ENCODE measurements at places on chromosomes 12 and 14. TPM values are rescaled to one million over a fixed set of nuclear protein-coding genes. Genes with fewer than 3 reads are reported as not detected.

Gene KRT72
- total RNA-seq = not detected

Gene IAPP
- total RNA-seq = not detected

- no peaks in the 10 kb centered on the region for H3K27me3 ChIP-seq
- no peaks in the 10 kb centered on the region for H3K4me1 ChIP-seq
- no peaks in the 10 kb centered on the region for H3K36me3 ChIP-seq
- H3K27ac ChIP-seq = no peak overlapping the region
- no peak overlapping the region for H3K4me3 ChIP-seq
- no peak for DNase-seq
Measured at GRCh38 chr12:45663455-45663854, 66.1 kb upstream of the ARID2 start.

DNA sequence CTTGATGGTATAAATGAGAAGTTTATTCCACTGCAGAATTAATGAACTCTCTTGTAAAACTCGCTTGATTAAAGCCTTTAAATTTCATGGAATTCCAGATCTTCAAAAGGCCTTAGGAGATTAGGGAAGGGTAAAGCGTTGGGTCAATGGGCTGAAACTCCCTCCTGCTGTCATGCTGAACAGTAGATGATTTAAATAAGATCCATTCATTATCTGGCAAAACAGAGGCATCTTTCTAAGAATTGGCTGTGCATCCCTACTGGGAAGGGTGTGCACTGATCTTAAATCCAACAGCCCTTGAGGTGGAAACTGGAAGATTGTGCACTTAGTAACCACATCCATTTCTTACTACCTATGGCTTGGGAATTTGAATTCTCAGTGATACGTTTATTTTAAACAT is 56.0 kb downstream of the PLCZ1 start:
- no peaks in the 10 kb centered on the region for H3K4me1 ChIP-seq
- no peak for DNase-seq
- H3K27ac ChIP-seq = no peak overlapping the region

DNA sequence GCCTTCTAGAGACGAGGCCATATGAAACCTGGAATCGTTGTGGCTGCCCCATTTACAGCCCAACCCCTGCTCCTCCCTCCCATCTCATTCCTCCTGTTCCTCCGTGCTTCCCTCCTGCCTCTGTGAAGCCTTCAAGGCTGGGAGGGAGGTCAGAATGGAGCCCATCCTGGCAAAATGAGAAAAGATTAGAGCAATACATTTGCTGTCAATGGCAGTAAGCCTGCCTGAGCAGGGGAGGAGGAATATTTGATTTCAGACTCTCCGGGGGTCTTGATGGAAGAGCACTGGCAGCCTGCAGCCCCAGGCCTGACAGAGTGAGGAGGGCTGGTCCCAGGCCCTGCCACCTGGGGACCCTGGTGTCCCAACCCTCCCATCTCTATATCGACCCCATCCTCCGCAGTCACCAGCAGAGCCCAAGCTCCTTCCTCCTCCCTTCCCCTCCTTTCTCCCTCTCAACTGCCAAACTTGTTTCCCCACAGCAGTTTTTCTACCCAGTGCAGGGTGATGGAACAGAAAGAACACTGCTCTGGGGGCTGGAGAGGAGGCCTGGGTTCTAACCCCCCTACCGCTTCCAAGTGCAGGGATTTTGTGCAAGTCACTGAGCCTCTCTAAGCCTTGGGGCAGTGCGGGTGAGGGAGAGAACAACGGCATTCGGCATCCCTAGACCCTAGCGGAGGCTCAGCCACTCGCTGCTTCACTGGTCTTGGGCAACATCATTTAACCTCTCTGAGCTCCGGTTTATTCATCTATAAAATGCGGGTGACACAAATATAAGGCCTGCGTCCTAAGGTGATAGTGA is 16.0 kb upstream of the RACGAP1 start:
- H3K27ac ChIP-seq = no peak overlapping the region
- no peaks in the 10 kb centered on the region for H3K27me3 ChIP-seq
- no peaks in the 10 kb centered on the region for H3K4me1 ChIP-seq
- no peak for DNase-seq
- H3K36me3 ChIP-seq = no peaks in the 10 kb centered on the region
- H3K4me3 ChIP-seq = no peak overlapping the region

- no peak overlapping the region for H3K4me3 ChIP-seq
- no peaks in the 10 kb centered on the region for H3K4me1 ChIP-seq
- H3K27ac ChIP-seq = no peak overlapping the region
- DNase-seq = no peak
- no peaks in the 10 kb centered on the region for H3K27me3 ChIP-seq
- no peaks in the 10 kb centered on the region for H3K36me3 ChIP-seq
Measured at GRCh38 chr14:52619687-52620086, 67.1 kb downstream of the GPR137C start.

GRCh38 chr12:118714500-118714899 is 266.8 kb upstream of the SRRM4 start:
- no peaks in the 10 kb centered on the region for H3K27me3 ChIP-seq
- H3K27ac ChIP-seq = no peak overlapping the region
- H3K4me1 ChIP-seq = no peaks in the 10 kb centered on the region
- no peak overlapping the region for H3K4me3 ChIP-seq
- no peak for DNase-seq
- no peaks in the 10 kb centered on the region for H3K36me3 ChIP-seq
